Activated CD4-positive, alpha-beta T cell treated with anti-CD3 and anti-CD28 coated beads, Interleukin-2, Interleukin-4, amounts not matched to agents 100 ng/mL and 50 ng/mL, durations not matched to agents 16 hours and 8 hours (primary cell): ENCODE measurements at places on chromosomes 13 and 19.
A peak's percentile ranks its signal among the peaks of the same experiment; 100 is the strongest.

GRCh38 chr19:14480700-14481079, 5.5 kb upstream of the PTGER1 start:
- no peak for DNase-seq

DNA sequence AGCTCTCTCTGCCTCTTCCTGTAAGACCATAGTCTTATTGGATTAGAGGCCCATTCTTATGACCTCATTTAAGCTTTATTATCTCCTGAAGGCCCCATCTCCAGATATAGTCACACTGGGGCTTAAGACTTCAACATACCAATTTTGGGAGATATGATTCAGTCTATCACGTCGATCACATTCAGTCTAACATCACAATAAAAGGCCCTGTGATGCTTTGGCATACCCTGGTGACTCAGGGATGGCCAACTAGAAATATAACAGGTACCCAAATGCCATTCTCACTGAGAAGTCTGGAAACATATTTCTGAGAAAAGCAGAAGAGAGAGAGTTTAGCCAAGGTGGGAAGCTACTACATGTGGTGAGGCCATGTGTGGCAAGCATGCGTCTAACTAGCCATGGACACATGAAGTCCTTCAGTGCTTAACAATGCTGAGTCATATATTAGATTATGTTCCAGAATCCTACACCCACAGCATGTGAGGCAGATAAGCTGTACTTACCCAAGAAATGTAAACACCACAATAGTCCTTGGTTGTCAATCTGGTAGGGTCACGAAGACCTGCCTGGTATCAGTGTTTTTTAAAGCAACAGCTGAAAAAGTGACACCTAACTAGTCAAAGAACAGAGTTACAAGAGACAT, 485.1 kb downstream of the FOXO1 start:
- DNase-seq: no peak

DNA sequence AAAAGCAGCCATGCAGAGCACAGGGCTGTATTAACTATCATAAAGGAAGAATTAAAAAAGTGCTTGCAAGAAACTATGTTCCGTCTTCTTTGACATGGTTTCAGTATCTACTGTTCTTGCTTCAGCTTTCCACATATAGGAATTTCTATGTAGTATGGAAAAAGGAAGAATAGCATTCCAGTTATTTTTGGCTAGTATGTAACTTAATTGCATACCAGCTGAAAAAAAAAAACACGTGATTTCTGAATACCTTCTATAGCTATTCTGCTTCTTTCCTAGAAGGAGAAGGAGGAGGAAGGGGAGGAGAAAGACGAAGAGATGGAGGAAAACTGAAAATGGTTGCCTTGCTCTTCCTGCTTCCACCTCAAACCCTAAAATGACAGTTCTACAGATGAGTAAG, 619.0 kb downstream of the KCTD12 start:
- DNase-seq: no peak

- no peak for DNase-seq
These were observed 43.6 kb upstream of the SERP2 start for GRCh38 chr13:44329909-44330545.

DNA sequence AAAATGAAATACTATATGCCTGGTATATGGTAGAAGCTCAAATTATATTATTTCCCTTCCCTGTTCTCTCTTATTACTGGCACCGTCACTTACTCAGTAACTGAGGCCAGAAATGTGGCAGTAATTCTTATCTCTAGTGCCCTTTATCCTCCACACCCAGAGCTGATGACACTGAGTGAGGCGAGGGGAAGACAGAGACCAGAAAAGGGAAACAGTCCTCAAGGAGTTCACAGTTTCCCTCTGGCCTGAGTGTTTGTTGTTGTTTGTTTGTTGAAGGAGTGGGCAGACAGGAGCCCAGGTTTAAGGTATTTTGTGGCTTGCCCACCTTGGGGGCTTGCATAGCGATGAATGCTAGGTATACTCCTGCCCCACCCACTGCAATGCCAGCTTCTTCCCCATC, 101.5 kb upstream of the FNDC3A start:
- no peak for DNase-seq

DNA sequence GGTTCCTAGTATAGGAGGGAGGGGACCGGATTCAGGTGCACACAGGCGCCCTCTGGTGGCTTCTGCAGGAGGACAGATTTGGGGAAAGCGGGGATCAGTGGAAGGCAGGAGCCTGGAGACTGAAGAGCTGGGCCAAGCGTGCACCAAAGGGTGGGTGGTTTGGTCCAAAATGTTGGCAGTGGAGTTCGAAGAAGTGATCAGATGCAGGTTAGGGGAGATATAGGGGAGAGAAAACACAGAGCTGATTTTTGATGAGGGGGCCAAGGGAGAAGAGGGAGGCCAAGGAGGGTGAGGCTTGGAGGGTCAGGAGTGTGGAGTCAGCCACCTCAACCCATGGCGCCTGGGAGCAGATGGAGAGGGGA, 6.8 kb upstream of the CARM1 start:
- peak; percentile 89 for DNase-seq

- no peak for DNase-seq
These were observed 8.4 kb upstream of the KCTD4 start for GRCh38 chr13:45209229-45209628.

DNA sequence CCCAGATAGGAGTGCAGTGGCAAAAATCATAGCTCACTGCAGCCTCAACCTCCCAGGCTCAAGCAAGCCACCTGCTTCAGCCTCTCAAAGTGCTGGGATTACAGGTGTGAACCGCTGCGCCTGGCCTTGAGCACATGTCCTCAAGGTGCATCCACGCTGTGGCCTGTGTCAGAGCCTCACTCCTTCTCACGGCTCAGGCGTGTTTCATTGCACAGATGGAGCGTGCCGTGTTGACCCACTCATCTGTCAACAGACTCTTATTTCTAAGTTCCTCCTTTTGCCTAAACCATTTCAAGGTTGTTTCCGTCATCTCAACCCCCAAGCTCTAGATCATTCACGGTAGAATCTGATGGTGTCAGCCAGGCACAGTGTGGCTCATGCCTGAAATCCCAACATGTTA, 28.2 kb downstream of the ATP8B3 start:
- no peak for DNase-seq

GRCh38 chr19:3976495-3977241, 5.8 kb upstream of the DAPK3 start:
- DNase-seq: no peak

- DNase-seq: no peak
These were observed 73.0 kb downstream of the MAP4K1 start for GRCh38 chr19:38544569-38545315.

DNA sequence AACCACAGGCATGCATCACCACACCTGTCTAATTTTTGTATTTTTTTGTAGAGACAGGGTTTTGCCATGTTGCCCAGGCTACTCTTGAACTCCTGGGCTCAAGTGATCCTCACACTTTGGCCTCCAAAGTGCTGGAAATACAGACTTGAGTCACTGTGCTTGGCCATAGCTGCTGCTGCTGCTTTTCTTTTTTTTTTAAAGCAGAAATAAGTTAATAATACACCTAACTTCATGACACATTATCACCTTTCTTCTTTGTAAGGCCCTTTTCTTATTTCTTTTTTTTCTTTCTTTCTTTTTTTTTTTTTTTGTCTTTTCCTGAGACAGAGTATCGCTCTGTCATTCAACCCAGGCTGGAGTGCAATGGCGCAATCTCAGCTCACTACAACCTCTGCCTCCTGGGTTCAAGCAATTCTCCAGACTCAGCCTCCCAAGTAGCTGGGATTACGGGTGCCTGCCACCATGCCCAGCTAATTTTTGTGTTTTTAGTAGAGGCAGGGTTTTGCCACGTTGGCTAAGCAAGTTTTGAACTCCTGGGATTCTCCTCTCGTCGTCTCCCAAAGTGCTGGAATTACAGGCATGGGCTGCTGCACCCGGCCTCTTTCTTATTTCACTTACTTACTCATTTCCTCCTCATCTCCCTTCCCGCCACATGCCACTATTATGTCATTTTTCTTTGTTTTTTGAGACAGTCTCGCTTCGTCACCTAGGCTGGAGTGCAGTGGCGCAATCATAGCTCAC, 8.7 kb downstream of the SHKBP1 start:
- DNase-seq: no peak

- DNase-seq: no peak
These were observed 265.7 kb downstream of the PCDH17 start for GRCh38 chr13:57897225-57897624.

GRCh38 chr19:50717026-50717723, 2.4 kb downstream of the SHANK1 start:
- no peak for DNase-seq

DNA sequence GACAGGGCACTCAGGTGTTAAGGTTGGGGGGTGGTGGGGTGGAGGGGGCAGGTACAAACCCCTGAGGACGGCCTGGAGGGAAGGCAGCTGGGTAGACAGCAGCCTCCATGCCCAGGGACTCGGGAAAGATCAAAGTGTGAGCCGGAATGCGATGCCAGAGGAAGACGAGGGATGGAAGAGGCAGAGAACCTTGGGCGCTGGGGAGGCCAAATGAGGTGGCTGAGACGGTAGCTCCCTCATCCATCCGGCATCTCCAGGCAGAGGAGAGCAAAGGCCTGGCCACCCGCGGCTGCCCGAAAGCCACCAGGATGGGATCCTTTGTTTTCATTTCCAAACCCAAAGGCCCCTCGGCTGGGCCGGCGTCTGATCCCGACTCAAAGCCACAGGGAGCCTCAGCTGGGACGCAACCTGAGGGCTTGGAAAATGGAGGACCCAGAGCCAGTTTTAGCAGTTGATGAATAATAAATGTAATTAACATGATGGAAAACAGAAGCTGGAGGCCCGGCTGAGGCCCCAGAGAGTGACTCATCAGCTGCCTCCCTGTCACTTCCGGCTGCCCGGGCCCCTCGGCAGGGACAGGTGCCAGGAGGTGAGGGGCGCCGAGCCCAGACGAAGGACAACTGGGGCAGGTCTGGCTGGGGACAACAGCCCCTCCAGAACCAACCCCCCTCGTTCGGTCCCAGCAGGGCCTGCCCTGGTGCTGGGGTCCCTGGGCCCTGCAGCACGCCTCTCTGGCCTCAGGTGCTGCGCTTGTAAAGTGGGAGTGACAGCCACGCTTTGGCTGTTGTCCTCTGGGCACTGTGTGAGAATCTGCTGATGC, 61.6 kb downstream of the CEBPG start:
- DNase-seq: no peak

DNA sequence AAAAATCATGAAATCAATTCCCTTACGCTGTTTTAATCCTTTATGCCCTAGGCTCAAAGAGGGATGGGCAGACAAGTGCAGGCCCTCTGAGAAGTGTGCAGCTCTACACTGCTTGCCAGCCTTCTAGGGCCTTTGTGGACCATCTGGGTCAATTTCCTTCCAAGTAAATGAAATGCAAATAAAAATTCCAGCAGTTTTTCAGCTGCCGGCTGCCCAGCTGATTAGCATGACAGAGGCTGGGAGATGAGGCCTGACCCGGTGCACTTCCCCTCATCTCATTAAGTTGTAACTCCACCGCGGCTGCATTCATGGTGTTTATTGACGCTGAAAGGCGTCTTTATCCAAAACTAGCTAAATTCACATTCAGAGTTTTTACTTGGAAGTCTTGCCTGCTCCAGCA, 47.5 kb upstream of the GSX1 start:
- no peak for DNase-seq

GRCh38 chr13:26873386-26873698, 112.8 kb upstream of the GPR12 start:
- no peak for DNase-seq

DNA sequence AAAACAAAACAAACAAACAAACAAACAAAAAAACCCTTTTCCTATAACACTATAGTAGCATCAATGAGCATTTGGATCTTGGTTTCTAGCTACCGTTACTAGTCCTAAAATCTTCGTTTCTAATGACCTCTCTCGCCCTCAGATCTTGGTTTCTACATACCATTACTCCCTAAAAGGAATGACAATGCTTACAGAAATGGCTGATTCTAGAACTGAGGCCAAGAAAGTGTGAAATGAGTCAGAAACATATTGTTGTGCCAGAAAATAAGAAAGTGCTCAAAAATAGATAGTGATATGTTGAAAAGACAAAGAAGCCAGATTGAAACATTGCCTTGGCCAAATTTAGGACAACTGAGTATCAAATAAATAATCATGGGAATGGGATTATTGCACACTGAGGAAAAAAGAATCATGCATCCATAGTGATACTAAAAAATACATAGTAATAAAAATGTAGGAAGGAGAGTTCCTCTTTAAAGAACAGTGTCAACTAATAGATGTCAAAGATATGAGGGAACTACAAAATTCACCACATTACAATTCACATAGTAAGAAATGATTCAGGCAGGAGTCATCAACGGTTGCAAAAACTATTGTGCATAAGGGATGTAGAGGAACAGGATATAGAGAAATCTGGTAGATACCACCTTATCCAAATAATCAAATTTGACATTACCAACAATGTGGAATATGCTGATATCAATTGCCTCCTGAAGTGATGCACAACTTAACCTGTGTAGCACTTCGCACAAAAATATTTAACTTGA, 386.6 kb downstream of the DIAPH3 start:
- DNase-seq: peak; percentile 11

- DNase-seq: no peak
These were observed 10.0 kb downstream of the CFD start for GRCh38 chr19:869245-870177.

GRCh38 chr19:20664901-20665781, 3.8 kb upstream of the ZNF626 start:
- no peak for DNase-seq

- DNase-seq: no peak
These were observed 30.5 kb downstream of the VAV1 start for GRCh38 chr19:6803036-6803404.

DNA sequence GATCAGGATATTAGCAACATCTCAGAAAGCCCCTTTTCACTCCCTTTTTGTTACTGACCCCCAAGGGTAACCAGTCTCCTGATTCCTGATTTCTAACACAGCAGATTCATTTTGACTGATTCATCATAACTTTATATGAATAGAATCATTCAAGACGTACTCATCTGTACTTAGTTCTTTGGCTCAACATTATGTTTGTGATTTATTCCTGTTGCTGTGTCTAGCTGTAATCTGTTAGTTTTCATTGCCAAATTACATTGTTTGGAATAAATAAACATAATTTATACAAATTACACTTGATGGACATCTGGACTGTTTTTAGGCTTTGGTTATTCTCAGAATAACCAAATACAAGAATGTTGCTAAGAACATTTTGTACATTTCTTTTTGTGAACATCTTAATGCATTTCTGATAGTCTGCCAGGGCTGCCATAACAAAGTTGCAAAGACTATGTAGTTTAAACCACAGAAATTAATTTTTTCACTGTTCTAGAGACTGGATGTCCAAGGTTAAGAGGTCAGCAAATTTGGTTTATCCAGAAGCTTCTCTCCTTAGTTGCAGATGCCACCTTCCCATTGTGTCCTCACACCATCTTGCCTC, 62.8 kb upstream of the EDNRB start:
- DNase-seq: no peak

GRCh38 chr13:43805071-43805468, 18.3 kb upstream of the ENOX1 start:
- DNase-seq: peak; percentile 25

- DNase-seq: no peak
These were observed 17.8 kb upstream of the ADGRE5 start for GRCh38 chr19:14363183-14364097.

DNA sequence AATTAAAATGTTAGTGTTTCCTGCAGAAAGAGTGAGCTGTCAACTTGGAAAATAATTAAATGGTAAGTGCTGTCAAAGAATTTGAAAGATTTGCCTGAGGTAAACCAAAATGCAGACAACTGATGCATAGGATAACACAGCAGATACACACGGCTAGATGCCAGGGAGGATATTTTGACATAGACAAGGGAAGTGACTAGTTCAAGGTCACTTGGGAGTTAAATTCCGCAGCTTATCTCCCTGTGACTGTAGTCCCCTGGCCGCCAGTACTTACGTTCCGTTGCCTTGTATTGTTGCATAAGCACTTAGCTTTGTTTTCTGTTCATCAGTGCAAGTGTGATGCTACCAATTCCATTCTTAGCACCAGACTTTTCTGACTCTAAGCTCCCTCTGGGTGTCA, 247.3 kb upstream of the MAB21L1 start:
- DNase-seq: no peak
